Hematopoietic multipotent progenitor cell (in vitro differentiated cells): ENCODE measurements at places on chromosomes 1 and 21.

- no peak for DNase-seq
Measured at GRCh38 chr1:11550664-11551283, 71.8 kb downstream of the DISP3 start.

DNA sequence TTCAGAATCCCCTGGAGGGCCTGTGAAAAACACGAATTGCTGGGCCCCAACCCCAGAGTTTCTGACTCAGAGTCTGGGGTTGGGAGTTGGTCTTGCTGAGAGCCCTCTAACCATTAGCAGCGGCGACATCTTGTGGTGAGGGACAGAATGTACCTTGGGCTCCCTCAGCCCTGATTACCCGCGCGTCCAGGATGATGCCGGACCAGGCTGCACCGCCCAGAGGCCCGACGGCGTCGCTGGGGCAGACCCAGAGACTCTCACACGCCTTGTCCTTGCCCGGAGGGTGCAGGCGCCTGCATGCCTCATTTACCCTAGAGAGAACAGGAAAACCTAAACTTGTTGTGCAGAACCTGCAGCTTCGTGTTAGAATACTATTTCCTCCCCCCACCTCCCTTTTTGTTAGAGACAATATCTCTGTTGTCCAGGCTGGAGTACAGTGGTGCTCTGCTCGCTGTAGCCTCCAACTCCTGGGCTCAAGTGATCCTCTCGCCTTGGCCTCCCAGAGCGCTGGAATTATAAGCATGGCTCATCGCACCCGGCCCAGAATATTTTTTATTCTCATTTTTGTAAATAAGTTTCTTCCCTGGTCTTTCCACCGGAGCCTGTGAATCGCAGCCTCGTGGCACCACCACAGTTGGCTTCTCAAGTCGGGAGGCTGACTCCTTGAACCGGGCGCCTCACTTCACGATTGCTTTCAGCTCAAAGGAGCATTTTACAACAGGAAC, 22.2 kb upstream of the RD3 start:
- peak; percentile 88 for DNase-seq

DNA sequence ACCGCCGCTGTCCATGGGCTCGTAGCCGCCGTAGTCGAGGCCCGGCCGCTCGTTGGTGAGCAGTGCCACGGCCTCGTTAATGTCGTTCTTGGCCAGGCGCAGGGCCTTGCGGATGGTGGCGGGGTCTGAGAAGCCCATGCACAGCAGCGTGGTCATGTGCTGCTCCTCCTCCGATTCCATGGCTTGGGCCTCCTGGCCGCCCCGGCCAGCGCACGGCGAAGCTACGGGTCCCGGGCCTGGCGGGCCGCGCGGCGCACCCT, 300 bp downstream of the USP24 start:
- DNase-seq, result no peak

- no peak for DNase-seq
Measured at GRCh38 chr21:44294391-44295162, 5.3 kb upstream of the PFKL start.

DNA sequence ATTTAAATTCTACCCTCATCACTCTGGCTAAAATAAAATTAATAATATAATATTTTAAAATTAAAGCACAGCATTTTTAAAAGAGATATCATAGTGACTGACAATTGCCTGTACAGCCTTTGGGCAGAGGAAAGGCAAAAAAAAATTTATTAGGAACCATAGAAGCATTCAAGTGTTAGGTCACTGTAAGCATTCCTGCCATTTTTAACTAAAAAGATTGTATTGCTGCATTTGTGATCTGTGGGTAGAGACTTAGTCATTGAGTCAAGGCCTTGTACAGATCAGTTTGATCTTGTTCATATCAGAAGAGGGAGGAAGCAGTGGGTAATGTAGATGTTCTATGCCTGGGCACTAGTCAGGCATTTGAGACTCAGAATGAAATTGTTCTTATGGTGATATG, 109.9 kb downstream of the LYPLAL1 start:
- no peak for DNase-seq

GRCh38 chr21:21373969-21374368, 375.8 kb downstream of the NCAM2 start:
- no peak for DNase-seq

GRCh38 chr1:150875197-150876118, 941 bp downstream of the ARNT start:
- no peak for DNase-seq

DNA sequence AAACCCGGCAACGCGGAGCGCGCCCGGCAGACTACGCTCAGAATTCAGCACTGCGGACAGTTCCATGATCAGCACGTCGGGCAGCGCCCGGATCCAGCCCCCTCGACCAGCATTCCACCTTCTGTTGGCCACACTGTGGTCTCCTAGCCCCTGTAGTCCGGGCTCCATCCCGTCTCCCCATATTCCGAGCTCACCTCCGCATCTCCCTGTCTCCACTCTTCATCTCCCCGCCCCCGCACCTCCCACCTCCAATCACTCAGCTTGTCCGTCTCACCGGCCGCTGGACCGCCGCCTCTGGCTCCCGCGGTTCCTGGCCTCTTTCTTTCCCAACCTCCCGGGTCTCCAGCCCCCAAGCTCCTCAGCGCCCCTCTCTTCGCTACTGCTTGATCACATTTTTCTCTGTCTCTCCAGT, 500 bp downstream of the EPHA10 start:
- no peak for DNase-seq

DNA sequence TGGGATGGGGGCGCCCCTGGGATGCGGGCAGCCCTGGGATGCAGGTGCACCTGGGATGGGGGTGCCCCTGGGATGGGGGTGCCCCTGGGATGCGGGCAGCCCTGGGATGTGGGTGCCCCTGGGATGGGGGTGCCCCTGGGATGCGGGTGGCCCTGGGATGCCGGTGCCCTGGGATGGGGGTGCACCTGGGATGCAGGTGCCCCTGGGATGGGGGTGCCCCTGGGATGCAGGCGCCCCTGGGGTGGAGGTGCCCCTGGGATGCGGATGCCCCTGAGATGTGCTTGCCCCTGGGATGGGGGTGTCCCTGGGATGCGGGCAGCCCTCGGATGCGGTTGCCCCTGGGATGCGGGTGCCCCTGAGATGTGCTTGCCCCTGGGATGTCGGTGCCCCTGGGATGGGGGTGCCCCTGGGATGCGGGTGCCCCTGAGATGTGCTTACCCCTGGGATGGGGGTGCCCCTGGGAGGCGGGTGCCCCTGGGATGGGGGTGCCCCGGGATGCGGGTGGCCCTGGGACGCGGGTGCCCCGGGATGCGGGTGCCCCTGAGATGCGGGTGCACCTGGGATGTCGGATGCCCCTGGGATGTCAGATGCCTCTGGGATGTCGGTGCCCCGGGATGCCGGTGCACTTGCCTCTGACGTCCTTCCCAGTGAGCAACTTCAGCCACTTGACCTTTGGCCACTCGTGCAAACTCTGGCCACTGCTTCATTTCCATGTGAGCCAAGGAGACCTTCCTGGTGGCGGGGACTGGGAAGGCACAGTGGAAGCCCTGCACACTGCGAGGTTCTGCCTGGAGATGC, 37.3 kb upstream of the SLC19A1 start:
- no peak for DNase-seq

DNA sequence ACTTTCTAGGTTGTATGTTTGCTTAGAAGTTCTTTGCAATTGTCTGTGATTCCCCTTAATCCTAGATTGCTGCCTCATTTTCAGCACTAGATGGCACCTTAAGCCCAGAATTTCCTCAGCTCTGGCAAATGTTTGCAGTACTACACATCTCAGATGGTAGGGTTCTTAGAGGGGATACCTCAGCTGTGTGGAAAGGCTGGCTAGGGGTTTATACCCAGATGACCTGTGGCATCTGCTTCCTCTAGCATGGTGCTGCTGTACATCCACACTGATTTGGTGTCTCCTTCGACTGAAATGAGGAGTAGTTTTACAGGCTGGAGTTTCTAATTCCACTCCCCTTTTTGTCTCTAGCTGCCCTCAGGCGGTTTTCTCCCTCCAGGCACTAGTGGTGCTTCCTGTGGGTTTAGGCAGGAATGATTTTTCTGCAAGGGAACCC, 23.5 kb downstream of the ASB17 start:
- peak; percentile 63 for DNase-seq

DNA sequence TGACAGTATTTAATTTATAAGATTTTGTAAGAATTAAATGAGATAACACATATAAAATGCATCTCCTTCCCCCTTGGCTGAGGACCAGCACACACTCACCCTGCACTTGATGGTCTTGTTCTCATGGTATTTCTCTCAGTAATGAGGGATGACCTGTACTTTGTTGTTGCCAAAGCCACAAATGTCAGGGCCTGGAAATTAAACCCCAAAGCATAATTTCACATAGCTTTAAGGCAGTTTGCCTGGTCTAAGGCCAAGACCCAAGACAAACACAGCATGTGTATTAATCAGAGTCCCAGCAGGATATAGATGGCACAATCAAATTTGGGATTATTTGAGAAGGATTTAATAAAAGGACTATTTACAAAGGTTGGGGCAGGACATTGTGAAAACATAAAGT, 48.6 kb upstream of the EPS15 start:
- DNase-seq, result no peak

- no peak for DNase-seq
Measured at GRCh38 chr1:215043401-215043800, 39.1 kb upstream of the KCNK2 start.

DNA sequence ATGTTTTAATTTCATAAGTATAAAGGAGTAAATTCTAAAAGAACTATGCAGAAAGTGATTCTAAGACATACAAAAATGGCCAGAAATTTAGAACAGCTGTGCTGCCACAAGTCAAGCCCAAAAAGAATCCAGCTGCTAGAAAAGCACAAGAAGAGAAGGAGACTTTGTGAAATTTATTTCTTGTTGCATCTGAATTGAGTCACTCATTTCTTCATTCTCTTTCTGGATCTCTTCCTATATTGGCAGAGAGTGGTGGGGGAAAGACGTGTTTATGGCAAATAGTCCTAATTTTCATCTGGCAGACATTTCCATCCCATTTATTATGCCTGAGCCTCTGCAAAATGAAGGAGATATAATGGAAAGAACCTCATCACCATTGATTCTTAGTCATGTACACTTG, 139.6 kb upstream of the CTTNBP2NL start:
- DNase-seq, result no peak

GRCh38 chr1:8078176-8078671, 52.1 kb upstream of the ERRFI1 start:
- no peak for DNase-seq

GRCh38 chr1:213761845-213762407, 225.8 kb upstream of the PROX1 start:
- no peak for DNase-seq

GRCh38 chr21:16302851-16303282, 573.1 kb downstream of the USP25 start:
- DNase-seq, result peak; percentile 22

DNA sequence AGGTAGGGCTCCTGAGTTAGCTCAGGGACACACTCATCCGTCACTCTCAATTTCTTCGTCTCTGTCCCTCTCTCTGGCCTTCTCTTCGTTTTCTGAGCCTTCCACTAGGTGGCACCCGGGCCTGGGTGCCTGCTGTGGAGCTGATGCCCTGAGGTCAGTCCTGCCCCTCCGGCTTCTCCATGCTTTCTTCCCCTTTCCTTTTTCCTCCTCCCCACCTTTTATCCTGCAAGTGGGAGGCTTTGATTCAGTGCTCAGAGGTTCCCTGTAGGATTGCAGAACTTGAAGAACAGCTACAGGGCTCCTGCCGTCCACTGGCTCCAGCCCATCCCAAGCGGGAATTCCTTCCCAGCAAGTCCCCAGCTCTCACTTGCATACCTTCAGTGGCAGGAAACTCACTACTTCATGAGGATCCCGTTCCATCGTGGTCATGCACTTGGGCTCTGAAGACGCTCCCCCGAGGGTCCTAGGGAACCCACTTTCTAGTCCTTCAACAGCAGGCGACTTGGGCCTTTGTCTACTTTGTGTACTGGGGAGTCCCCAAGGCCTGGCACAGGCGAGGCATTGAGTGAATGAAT, 45.6 kb downstream of the SRRM1 start:
- peak; percentile 32 for DNase-seq

GRCh38 chr21:32044205-32045180, 171.7 kb downstream of the HUNK start:
- no peak for DNase-seq

DNA sequence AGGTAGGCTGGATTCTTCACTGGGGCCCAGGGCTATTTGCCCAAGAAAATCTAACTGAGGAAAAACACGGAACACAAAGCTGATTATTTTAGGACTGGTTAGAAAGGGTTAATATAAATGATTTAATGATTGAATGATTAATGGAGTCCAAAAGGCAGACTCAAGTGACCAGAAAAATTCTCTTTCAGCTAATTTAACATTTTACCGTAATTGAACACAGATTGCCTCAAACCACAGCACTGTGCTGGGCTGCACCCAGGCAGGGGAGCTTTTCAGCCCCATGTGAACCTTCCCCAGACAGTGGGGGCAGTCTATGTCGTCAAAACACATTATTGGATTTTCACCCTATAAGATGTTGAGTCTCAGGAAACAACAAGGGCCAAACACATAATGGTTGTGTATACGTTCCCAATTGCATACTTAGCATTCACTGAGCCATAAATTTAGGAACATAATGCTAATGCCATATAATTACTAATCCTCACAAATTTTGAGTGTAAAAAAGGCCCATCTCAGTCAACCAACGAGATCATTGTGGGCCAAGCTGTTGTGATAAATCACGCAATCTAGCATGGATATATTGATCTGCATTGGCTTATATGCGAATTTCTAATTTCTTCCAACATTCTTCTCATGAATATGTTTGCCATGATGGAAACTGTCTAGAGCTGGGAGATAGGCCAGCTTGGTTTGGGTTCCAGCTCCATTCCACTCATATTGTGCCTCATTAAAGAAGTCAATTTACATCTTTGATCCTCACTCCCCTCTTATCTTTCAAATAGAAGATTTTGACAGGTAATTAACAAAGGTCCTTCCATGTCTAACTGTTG, 27.7 kb downstream of the DSCAM start:
- DNase-seq, result no peak

DNA sequence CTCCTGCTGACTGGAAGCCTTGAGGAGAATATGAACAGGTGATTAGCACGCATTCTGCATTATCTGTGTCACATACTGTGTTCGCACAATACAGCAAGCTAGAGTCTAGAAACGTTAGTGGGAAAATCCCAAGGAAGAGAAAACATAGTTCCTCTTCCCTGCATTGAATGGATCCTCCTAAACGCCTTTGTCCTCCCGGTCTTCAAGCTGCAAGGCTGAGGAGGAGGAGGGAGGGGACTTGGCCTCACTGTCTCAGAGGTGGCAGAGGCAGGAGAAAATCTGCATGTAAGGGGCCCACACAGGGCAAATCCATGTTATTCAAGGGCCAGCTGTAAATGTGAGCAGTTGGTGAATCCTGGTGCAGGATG, 34.4 kb downstream of the WNT9A start:
- DNase-seq, result no peak

DNA sequence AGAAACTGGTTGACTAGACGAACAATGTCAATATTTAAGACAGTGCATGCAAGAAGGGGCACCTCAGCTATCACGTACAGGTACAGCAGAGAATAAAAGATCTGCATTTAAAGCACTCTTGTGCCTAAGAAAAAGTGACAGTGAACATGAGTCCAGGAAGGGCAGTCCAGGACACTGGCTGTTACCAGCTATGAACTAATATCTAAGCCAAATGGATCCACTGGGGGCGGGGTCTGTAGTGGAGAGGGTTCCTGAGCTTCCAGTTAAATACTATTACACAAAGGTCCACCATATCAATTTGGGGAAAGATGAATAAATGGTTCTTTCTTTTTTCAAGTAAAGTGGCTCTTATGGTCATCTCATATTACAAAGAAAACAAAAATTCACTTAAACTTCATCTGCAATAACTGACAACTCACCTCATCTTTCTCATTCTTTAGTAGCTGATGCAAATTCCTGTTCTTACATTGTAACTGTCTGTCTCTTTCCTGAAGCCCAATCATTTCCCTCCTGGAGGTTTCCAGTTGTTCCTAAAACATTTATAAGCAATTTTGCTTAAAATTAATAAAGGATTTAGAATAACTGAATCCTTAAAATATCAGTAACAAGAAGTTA, 24.5 kb downstream of the SSX2IP start:
- DNase-seq, result no peak
